ENCODE measurements at places on chromosomes 4 and X.

DNA sequence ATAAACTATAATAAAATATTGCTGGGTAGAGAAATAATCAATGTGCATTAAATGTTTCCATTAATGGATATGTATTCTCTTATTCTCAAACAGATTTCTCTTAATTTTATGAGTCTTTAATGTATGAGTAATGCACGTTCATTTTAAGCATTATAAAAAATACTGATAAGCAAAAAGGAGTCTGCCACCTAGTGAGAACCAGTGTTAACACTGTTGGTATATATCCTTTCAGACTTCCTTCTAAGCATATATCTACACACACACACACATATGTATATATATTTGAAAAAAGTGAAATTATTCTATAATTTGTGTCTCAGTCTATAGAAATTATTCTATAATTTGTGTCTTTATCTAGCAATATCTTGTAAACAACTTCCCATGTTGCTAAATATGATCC, 49.9 kb upstream of the MTMR1 start:
- DNase-seq = peak; percentile 57

DNA sequence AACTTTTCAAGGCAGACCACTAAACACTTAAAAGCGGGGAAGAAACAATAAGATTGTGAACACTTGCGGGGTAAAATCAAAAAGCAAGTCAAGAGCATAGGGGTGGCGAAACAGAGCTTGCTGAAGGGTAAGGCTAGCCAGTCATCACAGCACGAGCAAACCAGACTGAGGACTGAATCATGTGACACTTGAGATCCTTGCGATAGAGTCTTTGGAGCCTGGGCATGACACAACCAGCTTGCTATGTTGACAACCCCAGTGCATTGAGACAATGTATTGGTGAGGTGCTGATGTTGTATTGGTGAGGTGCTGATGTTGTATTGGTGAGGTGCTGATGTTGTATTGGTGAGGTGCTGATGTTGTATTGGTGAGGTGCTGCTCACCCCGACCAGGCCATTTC, 72.3 kb downstream of the SLIT2 start:
- DNase-seq = no peak

DNA sequence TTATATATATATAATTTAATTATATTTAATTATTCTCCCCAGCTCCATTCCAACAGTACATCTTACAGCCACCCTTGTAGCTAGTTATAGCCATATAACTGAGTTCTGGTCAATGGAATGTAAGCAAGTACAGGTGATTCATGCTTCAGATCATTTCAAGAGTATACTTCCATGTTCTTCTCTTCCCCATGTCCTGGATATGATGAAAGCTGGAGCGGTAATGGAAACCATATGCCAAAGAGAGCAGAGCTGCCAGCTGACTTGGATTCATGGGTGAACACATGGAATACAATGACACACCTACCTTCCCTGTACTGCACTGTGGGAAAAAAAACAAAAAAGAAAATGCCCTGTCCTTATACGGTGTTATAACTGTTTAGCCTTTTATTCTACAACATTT, 17.5 kb upstream of the CORIN start:
- no peak for DNase-seq

- no peak for DNase-seq
Measured at GRCh38 chrX:63785708-63786040, 660 bp upstream of the ARHGEF9 start.

GRCh38 chrX:23799469-23800065, 16.6 kb downstream of the SAT1 start:
- no peak for DNase-seq

DNA sequence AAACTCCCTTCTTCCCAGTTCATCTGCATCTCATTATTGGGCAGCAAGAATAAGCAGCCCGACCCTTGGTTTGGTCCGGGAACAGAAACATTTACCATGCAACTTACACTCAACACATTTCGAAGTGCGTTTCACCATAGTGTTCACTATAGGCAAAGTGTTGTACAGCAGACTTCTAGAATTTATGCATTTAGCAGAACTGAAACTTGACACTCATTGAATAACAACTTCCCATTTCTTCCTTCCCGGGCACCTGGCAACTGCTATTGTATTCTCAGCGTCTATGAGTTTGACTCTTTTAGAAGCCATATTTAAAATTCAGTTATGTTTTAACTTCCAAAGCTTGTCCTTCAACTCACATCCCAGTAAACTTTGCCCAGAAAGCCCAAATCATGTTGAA, 840.6 kb downstream of the NLGN4X start:
- no peak for DNase-seq

DNA sequence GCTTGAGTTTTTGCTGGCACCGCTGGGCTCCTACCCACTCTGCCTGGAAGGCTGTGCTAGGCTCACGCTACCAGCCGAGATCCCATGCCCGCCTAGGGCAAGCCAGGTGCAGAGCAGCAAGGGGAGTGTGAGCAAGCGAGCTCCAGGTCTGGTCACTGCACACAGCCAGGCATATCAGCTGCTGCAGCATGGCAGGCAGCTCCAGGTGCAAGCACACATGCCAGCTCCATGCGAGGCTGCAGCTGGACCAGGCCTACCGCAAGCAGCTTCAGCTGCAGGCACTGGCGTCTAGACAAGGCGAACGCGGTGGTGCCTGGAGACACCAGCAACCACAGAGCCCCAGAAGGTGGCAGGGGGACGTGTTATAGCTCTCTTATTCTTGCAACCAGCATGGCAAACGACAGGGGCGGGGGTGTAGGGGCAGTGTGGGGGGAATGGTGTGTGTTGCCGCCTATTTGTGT, 614.7 kb upstream of the EPHA5 start:
- no peak for DNase-seq

GRCh38 chrX:136061286-136061685, 76.1 kb downstream of the SLC9A6 start:
- no peak for DNase-seq

DNA sequence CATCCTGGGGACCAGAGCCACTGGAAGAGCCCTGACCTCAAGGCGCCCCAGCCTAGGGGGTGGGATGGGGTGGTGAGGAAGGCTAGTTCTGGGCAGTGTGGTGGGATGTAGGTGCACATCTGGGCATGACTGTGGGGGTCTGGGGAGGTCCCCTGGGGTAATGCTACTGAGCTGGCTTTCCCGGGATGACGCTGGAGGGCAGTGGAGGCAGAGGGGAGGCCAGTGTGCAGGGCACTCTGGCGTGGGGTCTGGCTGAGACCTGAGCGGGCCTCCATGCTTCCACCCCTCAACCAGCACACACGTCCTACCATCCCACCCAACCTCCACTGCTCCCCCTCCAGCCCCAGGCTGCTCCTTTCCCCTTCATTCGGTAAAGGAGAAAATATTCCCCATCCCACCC, 4.8 kb upstream of the SH3BP2 start:
- no peak for DNase-seq

DNA sequence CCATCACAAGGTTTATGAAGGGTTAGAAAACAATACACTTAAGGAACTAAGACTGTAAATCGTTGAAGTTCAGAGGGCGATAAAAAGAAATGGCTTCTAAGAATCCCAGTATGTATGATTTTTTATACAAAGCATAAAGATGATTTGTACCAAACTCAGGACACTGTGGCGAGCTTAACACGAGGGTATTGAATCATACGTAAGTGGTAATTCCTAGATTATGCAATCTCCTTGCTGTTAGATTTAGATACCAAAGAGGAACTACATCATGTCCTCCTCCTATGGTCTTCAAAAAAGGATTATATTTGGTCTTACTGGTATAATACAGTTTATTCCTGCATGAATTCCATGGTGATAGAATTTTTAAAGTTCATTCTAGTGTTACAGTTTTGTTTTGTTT, 23.9 kb downstream of the NFKB1 start:
- DNase-seq = peak; percentile 75

- DNase-seq = no peak
Measured at GRCh38 chr4:78532046-78532445, 19.5 kb upstream of the ANXA3 start.

GRCh38 chr4:110900213-110900769, 277.4 kb upstream of the PITX2 start:
- DNase-seq = no peak

- peak; percentile 66 for DNase-seq
Measured at GRCh38 chr4:128810331-128810870, 901 bp downstream of the JADE1 start.

All from hematopoietic multipotent progenitor cell treated with erythropoietin and hydrocortisone succinate and interleukin-3 and kit ligand, for 6 days (in vitro differentiated cells).